Activated CD8-positive, alpha-beta memory T cell treated with anti-CD3 and anti-CD28 coated beads for 4 hours (primary cell): ENCODE measurements at places on chromosomes 1 and 21.

GRCh38 chr1:156303241-156303640 is 4.1 kb upstream of the VHLL start:
- DNase-seq = no peak

DNA sequence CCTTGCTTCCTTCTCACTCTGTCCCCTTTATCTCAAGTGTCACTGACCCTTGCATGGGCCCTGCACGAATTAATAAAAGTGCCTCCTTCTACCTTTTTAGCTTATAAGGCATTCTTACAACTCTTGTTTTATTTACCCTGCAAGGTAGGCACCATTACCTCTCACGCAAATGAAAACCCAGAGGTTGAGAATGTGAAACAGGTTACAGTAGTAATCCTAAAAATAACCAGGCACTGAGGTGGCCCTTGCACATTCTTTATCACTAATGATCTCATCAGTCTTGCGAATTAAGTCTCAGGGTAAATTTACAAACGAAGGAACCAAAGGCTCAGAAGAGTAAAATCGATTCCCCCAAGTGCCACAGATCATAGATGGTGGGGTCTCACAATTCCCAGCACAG is 3.7 kb downstream of the GLIS1 start:
- DNase-seq = no peak

DNA sequence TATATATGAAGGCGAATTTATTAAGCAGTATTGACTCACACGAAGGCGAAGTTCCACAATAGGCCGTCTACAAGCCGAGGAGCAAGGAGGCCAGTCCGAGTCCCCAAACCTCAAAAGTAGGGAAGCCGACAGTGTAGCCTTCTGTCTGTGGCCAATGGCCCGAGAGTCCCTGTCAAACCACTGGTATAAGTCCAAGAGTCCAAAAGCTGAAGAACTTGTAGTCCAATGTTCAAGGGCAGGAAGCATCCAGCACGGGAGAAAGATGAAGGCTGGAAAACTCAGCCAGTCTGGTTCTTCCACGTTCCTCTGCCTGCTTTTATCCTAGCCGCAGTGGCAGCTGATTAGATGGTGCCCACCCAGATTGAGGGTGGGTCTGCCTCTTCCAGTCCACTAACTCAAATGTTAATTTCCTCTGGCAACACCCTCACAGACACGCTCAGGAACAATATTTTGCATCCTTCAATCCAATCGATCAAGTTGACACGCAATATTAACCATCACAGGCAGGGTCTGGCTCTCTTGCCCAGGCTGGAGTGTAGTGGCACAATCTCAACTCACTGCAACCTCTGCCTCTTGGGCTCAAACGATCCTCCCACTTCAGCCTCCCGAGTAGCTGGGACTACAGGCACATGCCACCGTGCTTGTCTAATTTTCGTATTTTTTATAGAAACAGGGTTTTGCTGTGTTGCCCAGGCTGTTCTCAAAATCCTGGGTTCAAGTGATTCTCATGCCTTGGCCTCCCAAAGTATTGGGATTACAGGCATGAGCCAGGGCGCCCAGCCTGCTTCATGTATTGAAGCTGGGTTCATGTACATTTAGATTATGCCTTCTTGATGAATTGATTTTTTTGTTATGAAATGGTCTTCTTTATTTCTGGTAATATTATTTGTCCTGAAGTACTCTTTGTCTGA is 85.3 kb downstream of the DHRS3 start:
- no peak for DNase-seq

- DNase-seq = no peak
These were observed 73.4 kb downstream of the ST6GALNAC3 start for GRCh38 chr1:76147917-76148316.

- DNase-seq = no peak
These were observed 34.6 kb upstream of the CTPS1 start for GRCh38 chr1:40944841-40945430.

- no peak for DNase-seq
These were observed 196.2 kb downstream of the NPHP4 start for GRCh38 chr1:5796028-5796427.

GRCh38 chr1:63268876-63269275 is 53.5 kb upstream of the FOXD3 start:
- no peak for DNase-seq

DNA sequence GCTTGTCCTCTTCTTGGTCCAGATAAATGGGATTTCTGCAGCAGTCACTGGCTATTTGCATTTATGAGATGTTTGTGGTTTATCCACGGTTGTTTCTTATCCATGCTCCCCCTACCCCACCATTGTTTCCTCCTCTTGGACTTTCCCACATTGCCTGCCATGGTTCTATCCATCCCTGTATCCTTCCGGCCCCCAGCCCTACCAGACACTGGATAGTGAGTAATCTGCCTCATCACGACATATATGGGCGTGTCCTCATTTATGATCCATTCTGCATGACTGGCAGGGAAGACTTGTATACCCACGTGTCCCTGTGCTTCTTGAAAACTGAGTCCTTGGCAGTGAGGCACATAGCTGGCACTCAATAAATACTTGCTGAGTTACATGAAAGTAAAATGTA is 40.1 kb downstream of the CACNA1S start:
- no peak for DNase-seq

DNA sequence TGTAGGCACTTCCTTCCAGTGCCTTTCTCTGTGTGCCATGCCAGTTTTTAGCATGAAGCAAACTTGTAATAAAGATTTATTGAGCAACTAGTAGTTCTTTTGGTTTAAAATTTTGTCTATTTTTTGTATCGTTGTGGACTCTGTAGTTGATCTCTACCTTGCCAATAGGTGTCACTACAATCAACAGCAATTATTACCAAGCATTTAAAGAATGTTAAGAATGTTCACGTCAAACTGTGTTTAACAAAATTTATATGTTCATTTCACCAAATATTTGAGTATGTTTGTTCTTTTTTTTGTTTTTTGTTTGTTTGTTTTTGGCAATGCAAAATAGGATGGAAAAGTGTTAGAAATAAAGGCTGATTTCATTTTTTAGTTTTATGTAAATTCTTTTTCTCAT is 208.1 kb downstream of the PATJ start:
- no peak for DNase-seq

DNA sequence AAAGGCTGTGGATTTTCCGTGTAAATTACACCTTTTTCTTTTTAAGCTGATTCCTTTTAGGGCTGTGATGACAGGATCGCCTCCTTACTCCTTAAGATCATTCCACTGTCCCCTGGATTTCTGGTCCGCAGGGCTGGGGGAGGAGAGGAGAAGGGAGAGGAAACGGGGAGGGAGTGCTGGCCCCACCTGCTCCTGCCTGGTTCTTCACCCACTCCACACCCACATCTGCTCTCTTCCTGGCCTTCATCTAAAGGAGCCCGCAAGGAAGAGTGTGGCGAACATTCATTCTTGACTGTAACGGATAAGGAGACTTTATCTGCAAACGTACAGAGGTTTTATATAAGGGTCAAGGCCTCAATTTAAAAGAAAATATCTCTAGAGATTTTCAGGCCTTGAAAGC is 242.0 kb downstream of the RHOU start:
- DNase-seq = no peak

- no peak for DNase-seq
These were observed 1.9 kb downstream of the DHRS3 start for GRCh38 chr1:12615865-12616708.

GRCh38 chr1:212794561-212795014 is 2.9 kb downstream of the TATDN3 start:
- DNase-seq = no peak

DNA sequence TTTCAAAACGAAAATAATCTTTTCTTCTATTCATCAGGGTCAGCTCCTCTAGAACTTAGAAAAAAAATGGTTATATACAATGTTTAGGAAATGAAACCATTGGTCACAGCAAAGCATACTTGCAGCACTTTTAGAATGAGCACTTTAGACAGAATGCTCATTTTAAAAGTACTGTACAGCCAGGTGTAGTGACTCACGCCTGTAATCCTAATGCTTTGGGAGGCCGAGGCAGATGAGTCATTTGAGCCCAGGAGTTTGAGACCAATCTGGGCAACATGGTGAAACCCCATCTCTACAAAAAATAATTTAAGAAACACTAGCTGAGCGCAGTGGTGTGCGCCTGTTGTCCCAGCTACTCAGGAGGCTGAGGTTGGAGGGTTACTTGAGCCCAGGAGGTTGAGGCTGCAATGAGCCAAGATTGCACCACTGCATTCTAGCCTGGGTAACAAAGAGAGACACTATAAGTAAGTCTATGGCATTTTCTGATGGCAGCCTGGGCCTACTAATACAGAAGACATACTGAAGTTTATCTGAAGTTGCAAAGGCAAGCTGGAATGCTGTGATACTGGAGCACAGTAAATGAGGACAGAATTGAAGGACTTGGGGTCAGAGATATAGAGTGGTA is 48.9 kb upstream of the ZNF326 start:
- no peak for DNase-seq

DNA sequence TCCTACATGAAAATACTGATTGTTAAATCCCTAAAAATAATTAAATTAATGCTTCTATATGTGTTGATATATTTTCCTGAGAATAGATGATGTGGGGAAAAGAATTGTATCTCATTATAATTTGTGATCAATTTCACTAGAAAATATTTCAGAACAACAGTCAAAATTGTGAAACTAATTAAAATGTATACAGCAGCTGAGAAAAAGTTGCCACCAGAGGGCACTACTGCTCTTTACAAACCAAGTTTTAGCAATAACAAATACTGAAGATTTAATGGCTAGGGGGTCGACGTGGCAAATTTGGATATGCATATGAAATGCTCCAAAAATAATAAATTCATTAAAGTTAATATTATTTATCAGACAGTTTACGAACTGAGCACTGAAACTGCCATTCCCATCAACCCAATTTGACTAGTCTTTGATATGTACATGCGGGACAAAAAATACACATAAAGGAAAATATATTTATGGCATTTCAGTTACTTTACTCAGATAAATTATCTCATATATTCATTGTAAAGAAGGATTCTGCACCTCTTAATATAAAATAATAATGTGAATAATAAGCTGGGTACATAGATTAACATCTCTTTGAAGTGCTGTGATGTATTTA is 96.3 kb upstream of the TMPRSS15 start:
- no peak for DNase-seq

DNA sequence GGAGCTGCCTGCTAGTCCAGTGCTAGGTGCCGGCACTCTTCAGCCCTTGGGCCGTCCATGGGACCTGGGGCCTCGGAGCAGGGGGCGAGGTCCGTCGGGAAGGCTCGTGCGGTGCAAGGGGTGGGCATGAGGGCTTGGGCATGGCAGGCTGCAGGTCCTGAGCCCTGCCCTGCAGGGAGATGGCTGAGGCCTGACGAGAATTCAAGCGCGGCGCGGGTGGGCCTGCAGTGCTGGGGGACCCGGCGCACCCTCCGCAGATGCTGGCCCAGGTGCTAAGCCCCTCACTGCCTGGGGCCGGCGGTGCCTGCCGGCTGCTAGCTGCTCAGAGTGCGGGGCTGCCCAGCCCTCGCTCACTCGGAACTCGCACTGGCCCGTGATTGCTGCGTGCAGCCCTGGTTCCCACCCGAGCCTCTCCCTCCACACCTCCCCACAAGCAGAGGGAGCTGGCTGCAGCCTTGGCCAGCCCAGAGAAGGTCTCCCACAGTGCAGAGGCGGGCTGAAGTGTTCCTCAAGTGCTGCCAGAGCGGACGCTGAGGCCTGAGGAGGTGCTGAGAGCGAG is 467.0 kb downstream of the AGBL4 start:
- no peak for DNase-seq

- no peak for DNase-seq
These were observed 171.8 kb downstream of the FCRL5 start for GRCh38 chr1:157380523-157380922.

DNA sequence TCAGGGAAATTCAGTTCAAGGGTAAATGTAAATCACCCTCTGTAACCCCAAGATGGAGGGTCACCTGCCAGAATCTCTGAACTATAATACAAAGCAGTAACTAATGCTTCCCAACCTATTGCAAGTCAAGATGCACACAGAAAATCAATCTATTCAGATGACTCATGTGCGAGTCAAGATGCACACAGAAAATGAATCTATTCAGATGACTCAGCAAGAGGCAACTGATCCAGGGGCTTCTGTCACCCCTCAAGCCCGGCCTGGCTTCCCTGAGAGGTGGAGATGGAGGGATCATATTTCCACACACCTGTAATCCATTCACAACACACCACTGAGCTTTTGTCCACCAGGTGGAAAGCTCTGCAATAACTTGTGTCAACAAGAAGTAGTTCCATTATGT is 17.4 kb upstream of the HIVEP3 start:
- no peak for DNase-seq

DNA sequence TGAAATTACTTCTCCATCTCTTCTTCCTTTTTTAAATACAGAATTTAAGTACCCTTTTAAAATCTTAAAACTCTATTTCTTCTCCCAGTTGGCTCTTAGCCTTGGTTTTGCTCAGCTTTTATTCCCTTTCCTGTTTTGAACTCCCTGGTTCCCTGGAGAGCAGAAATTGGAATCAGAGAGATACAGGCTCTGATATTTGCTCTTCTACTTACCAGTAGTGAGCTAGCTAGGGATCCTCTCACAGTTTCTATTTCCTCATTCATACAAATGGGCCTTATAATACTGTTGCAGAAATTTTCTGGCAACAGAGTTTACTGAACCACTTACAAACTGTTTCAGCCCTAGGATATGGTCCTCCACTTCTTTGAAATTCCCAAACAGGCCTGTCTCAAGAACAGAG is 606.3 kb downstream of the NUF2 start:
- DNase-seq = no peak

DNA sequence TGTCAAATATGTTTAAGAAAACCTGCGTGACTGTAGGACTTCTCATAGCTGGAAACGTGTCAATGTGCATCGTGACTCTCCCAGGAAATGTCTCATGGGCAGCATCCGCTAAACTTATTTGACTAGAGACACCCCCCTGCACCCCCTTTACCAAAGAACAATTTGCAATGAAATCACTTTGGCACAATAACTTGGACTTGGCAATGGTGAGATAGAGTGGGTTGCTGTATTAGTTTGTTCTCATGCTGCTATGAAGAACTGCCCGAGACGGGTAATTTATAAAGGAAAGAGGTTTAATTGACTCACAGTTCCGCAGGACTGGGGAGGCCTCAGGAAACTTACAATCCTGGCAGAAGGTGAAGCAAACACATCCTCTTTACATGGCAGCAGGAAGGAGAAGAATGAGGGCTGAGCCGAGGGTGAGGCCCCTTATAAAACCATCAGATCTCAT is 13.8 kb downstream of the CLDN14 start:
- no peak for DNase-seq
